HFFc6 (cell line): ENCODE measurements at places on chromosomes 1 and 21. TPM values are rescaled to one million over a fixed set of nuclear protein-coding genes. Genes with fewer than 3 reads are reported as not detected.

GRCh38 chr21:43736224-43736883 is 17.4 kb downstream of the PDXK start:
- DNase-seq = no peak

DNA sequence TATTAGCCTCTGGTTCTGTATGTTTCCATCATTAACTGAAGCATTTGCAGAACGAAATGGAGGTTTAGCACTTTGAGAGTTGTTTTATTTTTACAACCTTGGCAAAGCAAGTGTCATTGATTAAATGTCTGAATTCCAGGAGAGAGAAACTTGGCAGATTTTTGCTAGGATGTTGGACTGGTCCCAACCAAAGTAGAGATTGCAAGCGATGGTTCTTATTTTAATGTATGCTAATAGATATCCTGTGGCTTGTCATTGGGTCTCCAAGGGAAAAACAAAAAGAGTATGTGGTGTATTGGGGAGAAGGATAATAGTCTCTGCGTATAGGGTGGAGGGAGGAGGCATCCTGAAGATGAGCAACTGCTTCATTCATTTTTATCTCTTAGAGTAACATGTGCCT is 457.2 kb upstream of the RUNX1 start:
- DNase-seq = no peak

- DNase-seq = peak; percentile 66
These were observed 4.5 kb upstream of the CRABP2 start for GRCh38 chr1:156709757-156710489.

DNA sequence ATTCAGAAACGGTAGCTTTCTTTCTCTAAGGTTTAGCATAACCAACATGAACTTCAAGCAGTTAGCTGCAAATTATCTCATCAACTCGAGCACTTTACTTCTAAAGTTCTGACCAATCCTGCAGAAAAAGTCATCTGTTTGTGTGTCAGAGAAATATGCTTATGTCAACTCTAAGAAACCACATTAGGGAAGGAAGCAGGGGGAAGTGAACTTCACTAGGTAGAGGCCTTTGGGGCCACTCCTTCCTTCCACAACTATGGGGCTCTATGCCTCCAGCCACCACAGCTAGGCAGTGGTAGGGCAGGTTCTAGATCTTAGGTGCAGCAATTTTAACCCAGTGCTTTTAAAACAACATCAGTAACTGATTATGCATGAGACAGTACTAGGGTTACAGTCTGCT is 375.9 kb downstream of the DSCAM start:
- DNase-seq = no peak

- DNase-seq = no peak
These were observed 118.7 kb upstream of the WNT4 start for GRCh38 chr1:22261580-22261979.

DNA sequence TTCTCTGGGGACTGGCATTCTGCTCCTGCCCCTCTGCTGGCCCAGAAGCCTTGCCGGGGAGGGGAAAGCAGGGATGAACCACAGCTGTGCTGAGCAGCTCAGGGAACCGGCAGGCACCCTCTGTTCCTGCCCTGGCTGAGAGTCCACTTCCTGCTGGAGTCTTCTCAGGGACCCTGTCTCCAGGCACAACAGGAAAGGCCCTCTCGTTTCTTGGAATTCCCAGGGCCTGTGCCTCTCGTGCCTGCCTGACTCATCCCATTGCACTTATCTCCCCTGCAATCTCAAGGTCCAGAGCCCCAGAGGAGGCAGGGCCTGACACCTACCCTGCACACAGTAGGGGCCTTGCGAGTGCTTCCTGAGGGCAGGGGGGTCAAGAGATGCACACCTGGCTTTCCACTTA is 1.1 kb upstream of the EDN2 start:
- peak; percentile 75 for DNase-seq

GRCh38 chr1:63537940-63538339 is 14.6 kb downstream of the EFCAB7 start:
- no peak for DNase-seq

GRCh38 chr21:32765058-32765457 is 6.5 kb downstream of the PAXBP1 start:
- DNase-seq = no peak

DNA sequence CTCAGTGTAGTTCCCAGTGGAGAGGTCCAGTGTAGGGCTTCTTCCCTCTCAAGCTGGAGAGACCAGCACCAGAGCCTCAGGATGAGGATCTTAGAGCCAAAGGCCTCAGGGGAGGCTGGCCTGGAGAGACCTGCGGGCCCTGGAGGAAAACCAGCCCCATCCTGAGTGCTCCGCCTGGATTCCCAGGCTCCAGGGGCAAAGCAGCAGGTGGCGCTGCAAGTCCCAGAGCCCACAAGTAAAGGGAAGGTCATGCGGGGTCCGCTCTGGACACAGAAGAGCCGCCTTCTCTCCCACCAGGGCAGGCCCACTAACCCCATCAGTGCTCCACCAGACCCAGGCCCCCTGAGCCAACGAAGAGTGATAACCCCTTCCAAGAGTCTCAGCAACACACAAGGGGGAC is 22.7 kb downstream of the PGBD5 start:
- no peak for DNase-seq

DNA sequence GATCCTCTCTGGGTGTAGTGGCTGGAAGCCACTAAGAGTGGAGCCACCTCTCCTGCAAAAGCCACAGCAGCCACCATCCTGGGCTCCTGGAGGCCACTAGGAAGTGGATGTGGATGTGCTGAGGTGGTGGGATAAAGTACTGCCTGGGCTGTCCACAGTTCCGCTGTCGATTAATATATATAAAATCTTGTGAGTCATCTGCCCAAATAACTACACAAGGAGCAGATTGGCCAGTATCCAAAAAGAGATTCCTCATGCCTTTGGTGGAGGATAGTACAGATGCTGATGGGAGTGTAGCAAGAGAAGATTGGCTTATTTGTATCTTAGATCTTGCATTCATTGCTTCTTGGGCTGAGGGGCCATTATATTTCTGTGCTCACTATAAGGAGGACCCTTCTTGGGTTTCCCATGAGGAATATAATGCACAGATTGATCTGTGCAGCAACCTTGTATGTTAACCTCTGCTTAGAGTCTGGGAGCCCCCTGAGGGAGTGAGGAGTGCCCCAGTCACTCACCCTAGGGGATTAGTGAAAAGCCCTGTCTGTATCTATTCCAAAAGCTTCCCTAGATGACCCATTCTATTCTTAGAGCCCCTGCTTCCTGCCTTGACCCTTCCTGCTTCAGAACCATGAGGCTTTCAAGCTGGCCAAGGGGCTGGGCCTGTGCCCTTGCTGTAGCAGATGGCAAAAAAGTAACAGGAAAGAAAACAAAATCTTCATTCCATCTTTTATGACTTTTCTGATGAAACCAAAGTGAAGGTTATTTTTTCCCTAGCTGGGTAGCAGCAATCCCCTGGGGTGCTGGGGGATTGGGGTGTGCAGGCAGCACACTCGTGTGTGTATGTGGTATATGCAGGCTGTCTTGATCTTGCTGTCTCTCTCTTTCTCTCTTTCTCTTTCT is 31.7 kb downstream of the RCSD1 start:
- peak; percentile 93 for DNase-seq

DNA sequence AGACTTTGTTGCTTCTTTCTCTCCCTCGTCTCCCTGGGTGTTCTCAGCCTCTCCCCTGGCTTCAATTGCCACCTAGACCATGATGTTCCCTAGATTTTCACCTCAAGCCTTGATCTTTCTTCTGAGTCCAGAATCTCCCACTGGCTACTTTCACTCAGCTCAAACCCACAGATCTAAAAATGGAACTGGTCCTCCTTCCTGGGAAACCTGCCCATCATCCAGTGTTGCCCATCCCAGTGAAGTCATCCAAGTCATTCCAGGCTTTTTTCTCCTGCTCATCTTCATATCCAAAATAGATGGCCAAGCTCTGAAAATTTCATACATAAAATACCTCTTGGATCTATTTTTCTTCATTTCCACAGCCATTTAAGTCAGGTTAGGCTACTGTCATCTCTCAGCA is 347.4 kb downstream of the KCNH1 start:
- DNase-seq = no peak

DNA sequence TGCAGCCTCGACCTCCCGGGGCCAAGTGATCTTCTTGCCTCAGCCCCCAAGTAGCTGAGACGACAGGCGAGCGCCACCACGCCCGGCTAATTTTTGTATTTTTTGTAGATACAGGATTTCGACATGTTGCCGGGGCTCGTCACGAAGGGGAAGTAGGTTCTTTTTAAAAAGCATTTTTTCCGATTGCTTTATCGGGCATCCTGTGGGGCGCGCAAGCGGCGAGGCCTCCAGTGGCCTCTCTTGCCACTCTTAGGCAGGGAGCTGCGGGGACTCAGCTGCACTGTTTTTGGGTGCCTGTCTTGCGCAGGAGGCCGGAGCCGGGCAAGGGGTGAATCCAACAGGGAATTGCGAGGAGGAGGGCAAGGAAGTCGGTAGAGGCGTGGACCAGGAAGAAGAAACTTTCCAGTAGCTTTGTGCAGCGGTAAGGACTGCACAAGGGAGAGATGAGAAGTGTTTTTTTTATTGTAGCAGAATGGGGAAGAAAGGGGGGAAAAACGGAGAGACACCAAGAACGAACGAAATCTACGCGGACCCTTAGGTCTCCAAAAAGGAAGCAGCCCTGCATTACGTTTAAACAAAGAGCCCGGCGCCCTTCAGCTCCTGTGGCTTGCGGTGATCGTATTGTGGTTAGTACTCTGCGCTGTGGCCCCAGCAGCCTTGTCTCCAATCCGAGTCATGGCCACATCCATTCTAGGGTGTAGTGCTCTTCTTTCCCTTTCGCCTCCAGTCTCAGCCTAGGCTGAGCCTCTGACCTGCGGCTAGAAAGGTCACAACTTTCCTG is 164.8 kb downstream of the PPIAL4G start:
- DNase-seq = no peak

GRCh38 chr21:43903451-43904091 is 38.5 kb downstream of the AGPAT3 start:
- no peak for DNase-seq

DNA sequence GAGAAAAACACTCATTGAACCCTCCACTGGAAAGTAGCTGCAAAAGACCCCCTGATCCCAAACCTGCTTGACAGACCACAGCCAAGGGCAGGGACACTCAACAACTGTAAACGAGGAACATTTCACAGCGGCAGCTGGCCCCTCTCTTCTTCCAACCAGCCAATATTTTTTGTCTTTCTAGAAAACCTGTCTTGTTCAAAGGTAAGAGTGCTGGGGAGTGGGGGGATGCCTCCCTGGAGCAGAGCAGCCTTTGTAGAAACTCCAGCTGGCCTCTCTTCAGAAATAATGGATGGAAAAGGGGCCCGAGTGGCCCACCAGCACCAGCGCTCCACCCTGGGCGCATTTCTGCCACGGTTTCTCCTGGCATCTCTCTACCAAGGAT is 384.0 kb downstream of the RRAGC start:
- DNase-seq = no peak

- no peak for DNase-seq
These were observed 74.5 kb downstream of the FOXJ3 start for GRCh38 chr1:42260376-42261070.

GRCh38 chr1:73947009-73947408 is 251.0 kb downstream of the LRRIQ3 start:
- no peak for DNase-seq

The NUDC gene
- 76.2 to 114 TPM (median 92.6 TPM) in 3 replicates for total RNA-seq

The KRTAP10-8 gene
- total RNA-seq = not detected in 2 replicates

The S100A1 gene
- total RNA-seq = 0.96 TPM in 1 of 3 replicates, not detected in the others

The RHOU gene
- 0.24 to 0.34 TPM (median 0.29 TPM) in 3 replicates for total RNA-seq

The BARHL2 gene
- total RNA-seq = not detected in 3 replicates

The PRAMEF9 gene
- not detected in 3 replicates for total RNA-seq

The BEND5 gene
- not detected in 3 replicates for total RNA-seq

The VSIG8 gene
- not detected in 3 replicates for total RNA-seq

The HUNK gene
- not detected in 2 replicates for total RNA-seq

The RNU1-1 gene
- total RNA-seq = 1,400 to 2,630 TPM (median 1,564 TPM) in 3 replicates

The FCRL5 gene
- total RNA-seq = not detected in 2 replicates

The FCMR gene
- 0.60 and 1.3 TPM in 2 replicates for total RNA-seq
